CD4-positive, alpha-beta T cell treated with Interleukin-4 for 1 hour (primary cell): ENCODE measurements at places on chromosomes 16 and 17.

DNA sequence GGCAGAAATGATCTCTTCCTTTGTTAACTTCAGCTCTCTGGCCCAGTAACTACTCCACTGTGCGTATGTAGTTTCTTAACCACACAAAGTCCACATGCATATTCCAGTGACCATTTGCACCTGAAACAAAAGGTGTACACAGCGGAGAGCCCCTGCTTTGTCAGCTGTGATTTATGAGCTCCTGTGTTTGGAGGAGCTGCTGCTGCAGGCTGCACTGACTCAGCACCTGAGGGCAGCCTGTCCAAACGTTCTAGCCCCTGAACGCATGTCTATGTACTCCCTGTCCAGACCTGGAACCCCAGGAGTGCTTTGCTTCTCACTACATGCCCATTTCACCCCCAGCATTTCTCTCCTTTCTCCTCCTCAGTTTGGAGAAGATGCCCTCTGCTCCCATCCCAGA lies 216.1 kb downstream of the ABCC12 start:
- no peak for DNase-seq

- no peak for DNase-seq
These were observed 184.4 kb upstream of the HS3ST3A1 start for GRCh38 chr17:13785981-13786598.

GRCh38 chr16:81649561-81650184 lies 129.4 kb upstream of the PLCG2 start:
- DNase-seq = no peak

DNA sequence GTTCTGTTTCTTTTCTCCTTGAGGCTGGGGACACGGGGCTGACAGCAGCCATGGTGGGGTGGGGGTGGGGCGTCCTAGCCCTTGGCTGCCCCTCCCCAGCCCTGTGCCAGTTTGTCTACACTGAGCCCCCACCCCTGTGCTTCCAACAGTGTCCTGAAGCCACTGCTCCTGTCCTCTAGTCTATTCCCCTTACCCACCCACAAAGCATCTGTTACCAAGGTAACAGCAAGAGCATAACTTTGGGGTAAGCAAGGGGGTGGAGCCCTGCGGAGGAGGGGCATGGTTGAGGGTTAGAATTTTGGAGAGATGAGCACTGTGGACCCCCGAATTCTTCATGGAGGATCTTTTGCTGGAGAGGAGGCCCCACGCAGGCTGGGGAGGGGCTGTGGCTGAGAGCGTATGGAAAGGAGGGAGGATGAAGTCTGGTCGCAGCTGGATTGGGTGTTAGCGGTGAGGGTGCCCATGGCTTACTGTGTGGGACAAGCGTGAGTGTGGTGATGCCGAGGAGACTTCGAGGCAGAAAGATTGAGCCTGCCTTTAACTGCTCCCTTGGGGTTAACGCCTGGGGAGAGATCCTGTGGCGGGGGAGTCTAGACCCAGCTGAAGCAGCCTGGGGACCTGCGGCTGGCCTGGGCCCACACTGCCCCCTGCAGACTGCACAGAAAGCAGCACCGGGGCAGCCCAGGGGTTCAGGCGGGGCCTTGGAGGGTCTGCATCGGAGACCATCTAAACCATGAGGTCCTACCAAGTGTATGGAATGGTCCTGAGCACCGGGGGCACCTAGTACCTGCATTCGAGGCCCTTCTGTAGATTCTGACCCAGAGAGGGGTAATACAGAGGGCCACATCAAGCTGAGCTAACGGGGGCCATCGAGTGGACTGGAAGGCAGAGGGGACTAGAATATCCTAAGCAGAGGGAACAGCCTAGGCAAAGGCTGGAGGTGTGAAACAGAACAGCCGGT lies 6.1 kb upstream of the STAC2 start:
- DNase-seq = peak; percentile 70

DNA sequence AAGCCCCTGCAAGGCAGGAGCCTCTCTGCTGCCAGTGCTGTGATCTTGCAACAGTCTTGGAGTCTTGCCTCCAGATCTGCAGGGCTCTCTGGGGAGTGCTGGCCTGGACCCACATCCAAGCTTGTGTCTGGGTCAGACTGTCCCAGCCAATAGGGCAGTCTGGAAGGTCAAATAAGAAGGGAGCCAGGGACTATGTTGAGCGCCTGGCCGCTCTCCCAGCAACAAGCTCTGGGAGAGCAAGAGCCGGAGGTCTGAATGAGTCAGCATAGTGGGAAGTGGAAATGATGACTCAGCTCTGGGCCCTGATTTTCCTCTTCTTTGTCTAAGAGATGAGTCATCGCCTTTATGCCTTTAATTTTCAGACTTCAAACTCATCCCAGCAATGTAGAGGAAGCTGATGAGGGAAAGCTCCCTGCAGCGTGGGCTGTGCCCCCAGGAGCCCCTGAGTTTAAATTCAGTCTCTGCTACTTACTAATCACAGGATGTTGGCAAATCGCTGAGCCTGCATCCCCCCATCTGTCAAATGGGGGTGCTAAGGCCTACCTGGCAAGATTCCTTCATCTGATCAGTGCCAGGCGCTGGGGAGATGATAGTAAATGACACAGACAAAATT lies 43.6 kb upstream of the HAPSTR1 start:
- peak; percentile 15 for DNase-seq

DNA sequence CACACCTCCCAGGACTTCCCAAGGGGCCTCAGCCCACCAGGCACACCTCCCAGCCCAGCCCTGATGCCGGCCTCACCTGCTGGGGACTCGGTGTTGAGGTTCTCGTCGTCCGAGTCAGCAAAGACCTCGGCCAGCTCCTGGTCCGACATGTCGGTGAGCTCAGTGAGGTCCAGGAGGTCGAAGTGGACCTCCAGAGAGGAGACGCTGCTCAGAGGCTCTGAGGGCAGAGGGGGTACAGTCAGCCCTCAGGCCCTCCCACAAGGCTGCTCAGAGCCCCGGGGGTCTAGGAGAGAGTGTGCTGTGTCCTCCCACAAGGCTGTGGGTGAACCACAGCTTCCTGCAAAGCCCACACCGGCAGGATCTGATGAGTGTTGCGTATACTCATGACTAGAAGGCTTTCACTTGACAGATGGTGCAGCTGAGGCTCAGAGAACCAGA lies 10.5 kb downstream of the DBNDD1 start:
- DNase-seq = peak; percentile 61

DNA sequence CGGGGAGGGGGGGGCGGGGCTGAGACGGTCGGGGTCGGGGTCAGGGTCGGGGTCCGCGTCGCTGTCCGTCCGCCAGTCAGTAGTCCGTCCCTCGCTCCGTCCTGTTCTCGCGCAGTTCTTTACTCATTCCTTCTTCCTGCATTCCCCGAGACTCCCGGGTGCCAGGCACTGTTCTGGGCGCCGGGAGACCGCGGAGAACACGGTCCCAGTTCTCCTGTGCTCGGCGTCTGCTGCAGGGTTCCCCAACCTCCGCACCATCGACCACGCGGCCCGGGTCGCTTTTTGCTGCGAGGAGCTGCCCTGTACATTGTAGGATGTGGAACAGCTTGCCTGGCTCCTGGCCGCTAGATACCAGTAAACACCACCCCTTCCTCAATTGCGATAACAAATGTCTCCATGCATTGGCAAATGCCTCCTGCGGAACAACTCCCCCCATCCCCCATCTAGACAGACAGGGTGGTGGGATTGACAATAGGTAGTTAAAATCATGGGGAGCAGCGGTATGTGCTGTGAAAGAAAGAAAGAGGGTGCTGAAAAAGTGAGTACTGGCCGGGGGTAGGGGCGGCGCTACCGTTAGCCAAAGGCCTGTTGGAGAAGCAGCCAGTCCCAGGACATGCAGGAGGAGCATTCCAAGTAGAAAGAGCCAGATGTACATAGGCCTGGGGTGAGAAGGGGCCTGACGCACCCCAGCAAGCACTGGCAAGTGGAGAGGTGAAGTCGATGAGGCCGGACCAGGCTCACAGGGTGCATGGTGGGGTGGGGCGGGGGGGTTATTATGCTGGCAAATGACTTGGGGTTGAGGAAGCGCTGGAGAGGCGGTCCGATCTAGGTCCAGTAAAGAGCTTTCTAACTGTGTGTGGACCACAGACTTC lies 631 bp downstream of the TRAF7 start:
- DNase-seq = no peak

- DNase-seq = no peak
These were observed 84.7 kb downstream of the VAT1L start for GRCh38 chr16:77873066-77873465.

DNA sequence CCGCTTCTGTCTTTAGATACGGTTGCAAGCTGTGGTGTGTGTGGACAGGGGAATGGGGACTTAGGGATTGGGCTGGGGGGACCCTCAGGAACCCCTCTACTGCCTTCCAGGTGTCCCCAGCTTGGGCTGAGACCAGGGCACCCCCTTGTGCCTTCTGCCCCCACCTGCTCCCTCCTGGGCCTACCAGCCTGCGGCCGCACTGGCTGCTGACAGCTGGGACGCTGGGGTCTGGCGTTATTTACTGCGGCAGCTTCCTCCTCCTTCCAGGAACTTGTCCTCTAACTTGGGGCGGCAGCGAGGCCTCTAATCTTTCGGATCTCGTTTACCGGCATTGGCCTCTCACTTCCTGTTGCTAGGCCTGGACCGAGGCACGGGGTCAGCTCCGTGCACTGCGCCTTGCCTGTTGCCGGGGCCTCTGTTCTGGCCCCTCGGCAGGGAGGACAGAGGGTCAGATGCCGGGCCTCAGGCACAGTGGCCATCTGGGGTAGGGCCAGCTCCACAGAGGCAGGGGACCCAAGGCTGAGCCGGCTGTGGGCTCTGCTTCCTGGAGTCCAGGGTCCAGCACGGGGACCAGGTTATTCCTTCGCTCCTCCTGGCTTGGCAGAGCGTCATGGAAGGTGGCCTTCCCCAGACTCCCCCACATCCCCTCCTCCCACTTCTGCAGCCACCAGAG lies 31.8 kb downstream of the TMEM235 start:
- peak; percentile 31 for DNase-seq

- no peak for DNase-seq
These were observed 79.4 kb downstream of the IRF8 start for GRCh38 chr16:85978291-85978775.

DNA sequence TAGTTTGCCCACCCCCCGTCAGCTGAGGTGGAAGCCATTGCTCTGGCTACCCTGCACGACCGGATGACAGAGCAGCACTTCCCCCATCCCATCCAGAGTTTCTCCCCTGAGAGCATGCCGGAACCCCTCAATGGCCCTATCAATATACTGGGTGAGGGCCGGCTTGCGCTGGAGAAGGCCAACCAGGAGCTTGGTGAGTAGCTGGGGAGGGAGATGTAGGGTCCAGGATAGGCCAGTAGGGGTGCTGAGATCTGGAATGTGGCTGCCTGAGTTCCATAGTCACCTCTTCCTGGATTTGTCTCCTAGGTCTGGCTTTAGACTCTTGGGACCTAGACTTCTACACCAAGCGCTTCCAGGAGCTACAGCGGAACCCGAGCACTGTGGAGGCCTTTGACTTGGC lies 6.4 kb downstream of the PFAS start:
- DNase-seq = no peak

GRCh38 chr16:75746359-75746758 lies 20.1 kb upstream of the CPHXL start:
- no peak for DNase-seq

DNA sequence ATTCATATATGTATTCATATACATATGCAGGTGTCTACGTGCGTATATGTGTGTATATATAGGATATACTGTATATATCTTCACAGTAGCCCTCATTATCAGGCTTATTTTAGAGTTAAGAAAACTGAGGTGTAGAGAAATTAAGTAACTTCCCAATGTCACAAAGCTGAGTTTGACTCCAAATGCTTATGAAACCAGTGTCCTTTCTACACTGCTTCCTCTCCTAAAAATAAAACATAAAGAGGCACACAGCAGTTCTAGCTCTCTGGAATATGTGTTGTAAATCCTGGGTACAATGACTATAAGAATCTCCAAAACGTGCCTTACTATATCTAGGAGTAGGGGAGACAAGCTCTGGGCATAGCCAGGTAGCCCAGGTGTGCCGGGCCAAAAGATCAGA lies 40.0 kb upstream of the CCL1 start:
- no peak for DNase-seq

DNA sequence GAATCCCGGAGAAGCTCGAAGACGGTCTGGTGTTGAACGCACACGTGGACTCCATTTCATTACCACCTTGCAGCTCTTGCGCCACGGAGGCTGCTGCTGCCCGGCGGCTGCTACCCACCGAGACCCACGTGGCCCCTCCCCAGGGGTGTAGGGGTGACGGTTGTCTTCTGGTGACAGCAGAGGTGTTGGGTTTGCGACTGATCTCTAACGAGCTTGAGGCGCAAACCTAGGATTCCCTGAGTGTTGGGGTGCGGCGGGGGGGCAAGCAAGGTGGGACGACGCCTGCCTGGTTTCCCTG lies 1.7 kb upstream of the CBX4 start:
- DNase-seq = no peak

- peak; percentile 89 for DNase-seq
These were observed 3.8 kb upstream of the CD7 start for GRCh38 chr17:82320956-82321927.

- no peak for DNase-seq
These were observed 63.6 kb upstream of the DOC2B start for GRCh38 chr17:245020-245419.

- DNase-seq = no peak
These were observed 145.9 kb downstream of the CDH8 start for GRCh38 chr16:61890386-61890785.

GRCh38 chr17:77480509-77481215 lies 339.9 kb downstream of the SEC14L1 start:
- DNase-seq = no peak

DNA sequence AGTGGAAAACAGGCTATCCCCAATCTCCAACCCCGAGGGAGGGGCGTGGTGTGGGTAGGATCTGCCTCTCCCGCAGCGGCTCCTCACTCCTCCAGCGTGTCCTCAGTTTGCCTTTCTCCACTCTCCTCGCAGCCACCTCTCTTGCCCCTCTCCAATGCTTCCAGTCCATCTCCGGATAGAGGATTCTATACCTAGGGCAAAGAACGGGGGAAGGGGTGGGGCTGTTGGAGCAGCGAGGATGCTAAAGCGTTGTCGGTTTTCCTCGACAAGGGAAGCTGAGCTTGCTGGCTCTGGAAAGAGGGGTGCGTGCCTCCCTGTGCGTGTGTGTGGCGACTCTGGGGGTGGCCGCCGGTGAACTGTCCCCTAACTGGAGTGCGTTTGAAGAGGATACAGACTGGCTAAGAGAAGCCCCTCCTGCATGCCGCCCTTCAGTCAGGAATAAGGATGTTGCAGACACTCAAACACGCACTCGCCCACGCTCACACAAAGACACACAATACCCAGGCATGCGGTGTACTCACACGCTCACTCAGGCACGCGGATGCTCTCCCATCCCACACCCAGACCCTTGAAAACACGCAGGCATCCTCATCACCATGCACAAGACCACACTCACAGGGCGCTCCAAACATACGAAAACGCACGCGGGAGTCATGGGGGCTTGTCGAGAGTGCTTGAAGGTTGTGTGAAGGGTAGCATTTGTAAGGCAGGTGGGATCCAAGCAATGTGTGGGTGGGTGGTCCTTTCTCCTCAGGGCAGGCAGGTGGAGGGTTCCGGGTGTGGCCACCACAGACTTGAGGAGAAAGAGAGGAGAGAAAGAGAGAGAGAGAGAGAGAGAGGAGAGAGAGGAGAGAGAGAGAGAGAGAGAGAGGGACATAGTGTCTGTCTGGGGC lies 655 bp upstream of the GPR139 start:
- DNase-seq = no peak

DNA sequence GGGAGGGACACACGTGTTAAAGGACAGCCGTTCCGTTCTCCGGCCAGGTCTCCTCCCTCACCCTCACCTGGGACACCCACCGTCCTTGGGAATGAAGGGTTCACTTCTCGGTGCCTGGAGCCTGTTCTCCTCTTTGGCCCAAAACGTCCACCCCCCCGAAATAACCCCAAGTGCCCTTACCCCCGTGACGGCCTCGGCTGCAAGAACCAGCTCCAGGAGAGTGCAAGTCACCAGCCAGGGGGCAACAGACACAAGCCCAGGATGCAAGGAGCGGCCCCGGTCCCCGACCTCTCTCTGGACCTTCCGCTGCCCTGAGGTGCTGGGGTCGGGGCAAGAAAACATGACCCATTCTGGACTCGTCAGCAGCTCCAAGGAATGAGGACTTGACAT lies 20.0 kb upstream of the UBE2I start:
- DNase-seq = no peak
